ENCODE measurements at places on chromosomes 12 and 14.

- DNase-seq, result peak; percentile 35
Measured at GRCh38 chr12:121132601-121133481, at the start of gene P2RX7. P2RX7 (plus strand) TSS chr12:121132876; CDS start chr12:121132971, 95 bp downstream.

DNA sequence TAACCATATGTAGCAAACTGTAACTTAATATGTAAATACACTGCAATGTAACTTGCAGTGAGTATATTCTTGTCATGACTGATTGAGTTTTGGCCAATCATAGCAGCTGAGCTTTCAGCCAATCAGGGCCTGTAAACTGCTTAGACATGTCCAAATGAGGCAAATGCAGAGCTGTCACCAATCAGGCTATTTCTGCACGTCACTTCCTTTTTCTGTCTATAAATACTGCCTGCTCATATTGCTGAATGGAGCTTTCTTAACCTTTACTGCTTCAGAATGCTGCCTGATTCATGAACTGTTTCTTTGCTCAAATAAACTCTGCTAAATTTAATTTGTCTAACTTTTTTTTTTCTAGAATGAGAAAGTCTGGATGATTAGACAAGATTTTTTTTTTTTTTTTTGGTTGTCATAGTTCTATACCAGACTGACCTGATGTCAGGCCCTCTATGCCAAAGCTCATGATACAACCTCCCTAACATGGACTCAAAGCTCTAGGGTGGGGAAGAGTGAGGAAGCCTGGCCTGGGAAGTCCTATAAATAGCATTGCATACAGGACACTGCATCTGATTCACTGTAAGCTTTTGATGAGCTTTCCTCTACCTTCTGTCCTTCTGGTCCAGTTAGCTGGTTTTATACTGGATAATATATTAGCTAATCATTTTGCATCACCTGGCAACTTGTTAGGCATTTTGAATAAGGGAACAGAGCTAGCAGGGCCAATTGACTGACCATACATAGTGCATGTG lies 12.0 kb downstream of the MGP start:
- no peak for DNase-seq

DNA sequence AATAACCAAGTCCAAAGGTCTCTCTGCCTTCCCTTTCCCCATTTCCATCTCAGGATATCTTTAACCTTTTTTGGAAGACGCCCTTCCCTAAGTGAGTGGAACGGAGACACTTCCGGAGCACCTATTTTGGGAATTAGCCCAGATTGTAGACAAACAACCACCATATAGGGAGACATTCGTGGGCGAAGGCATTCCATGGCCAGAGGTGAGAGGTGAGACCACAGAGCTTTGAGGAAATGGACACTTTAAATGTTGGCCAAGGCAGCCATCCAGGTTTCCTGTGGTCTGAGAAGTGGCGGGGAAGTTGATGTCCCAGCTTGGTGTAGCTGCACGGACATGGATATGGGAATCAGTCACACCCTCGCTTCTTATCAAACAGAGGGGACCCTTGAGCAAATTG lies 69.4 kb upstream of the BDKRB2 start:
- DNase-seq, result no peak

DNA sequence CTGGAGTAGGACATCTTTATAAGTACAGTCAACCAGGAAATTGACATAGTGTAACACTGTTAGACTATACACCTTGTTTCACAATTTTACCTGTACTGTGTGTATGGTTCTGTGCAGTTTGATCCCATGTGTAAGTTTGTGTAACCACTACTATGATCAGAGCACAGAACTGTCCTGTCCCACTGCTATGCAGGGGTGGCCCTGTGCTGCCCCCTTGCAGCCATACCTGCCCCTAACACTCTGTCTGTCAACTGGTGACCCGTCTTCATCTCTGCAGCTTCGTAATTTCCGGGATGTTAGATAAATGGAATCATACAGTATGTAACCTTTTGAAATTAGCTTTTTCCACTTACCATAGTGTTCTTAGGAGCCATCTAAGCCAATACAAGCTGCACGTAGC lies 58.7 kb upstream of the RD3L start:
- DNase-seq, result no peak

DNA sequence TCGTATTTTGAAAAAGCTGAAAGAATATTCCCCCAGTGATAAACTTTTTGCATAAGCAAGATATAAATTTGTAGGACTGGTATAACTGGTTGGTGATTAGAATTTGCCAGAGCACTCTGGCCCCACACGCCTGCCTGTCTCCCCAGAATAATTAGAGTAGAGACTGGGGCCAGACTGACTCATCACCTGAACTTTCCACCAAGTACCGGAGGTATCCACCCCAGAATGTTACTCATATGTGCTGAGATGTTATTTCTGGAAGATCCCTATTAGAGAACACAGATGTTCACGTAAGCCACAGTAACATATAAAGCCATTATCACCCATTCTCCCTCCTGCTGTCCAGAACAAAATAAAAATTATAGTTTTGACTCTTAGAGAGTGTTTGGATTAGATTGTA lies 49.5 kb upstream of the PIWIL1 start:
- no peak for DNase-seq

GRCh38 chr12:57031138-57031725 lies 14.9 kb upstream of the TAC3 start:
- DNase-seq, result peak; percentile 10

GRCh38 chr12:120822832-120823503 lies 81.2 kb downstream of the SPPL3 start:
- no peak for DNase-seq

DNA sequence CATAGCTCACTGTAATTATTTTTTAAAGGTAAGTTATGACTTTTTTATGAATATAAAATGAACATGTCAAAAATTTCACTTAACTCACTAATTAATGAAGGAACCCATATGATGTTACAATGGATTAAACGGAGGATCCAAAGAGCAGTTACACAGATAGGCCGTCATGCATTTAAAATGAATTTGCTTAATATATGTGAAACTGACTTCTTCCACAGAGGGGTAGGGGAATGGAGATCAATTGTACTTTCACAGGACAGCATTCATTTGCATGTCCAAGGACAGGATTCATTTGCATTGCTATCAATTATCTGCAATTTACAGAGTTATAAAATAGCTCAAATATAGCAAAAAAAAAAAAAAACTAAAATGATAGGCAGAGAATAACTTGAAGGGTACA lies 6.6 kb upstream of the CRY1 start:
- DNase-seq, result no peak

GRCh38 chr14:89098254-89098653 lies 273.8 kb downstream of the TTC8 start:
- no peak for DNase-seq

- no peak for DNase-seq
Measured at GRCh38 chr12:47846294-47846996, 26.7 kb upstream of the HDAC7 start.

GRCh38 chr12:6607751-6608591 lies 792 bp upstream of the CHD4 start:
- DNase-seq, result peak; percentile 79

DNA sequence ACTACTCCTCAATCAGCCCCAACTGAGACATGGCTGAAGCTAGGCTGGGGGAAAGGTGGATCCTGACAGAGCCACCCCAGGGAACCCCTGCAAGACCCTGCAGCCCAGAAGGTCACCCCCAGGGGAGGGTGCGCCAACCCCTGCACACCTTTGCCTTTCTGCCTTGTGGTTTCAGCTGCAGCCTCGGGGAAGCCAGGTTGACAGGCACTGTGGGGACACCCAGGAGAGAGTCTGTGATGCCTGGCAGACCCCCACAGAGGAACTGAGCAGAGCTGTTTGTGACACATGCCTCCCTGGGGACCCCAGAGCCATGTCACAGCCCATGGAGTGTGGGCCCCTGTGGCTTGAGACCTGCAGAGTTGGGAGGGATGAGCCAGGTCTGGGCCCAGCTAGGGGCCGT lies 11.8 kb upstream of the HHIPL1 start:
- no peak for DNase-seq

GRCh38 chr14:104676694-104677511 lies 12.5 kb upstream of the INF2 start:
- no peak for DNase-seq

DNA sequence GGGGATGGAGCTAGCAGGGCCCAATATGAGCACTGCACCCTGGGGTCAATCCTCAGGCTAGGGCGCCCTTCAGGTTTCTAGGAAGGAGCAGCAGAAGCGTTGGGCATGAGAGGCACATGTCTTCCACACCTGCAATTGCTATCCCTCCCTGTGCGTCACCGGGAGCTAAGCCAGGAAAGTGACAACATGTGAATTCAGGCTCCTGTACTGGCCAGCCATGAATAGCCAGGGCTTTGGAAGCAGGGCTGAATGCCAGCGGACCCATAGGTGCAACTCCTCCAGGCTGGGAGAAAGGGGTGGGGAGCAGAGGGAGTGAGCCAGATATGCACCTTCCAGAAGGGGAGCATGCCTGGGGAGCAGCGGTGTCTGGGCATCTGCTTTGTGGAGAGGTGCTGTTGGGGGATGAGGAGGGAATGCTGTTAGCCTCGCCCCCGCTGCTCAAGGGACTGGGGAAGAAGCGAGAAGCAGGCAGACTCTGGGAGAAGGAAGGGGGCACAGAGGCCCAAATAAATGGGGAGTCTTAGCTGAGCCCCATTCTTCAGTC lies 6.1 kb downstream of the HOXC5 start:
- no peak for DNase-seq

GRCh38 chr12:1575408-1576401 lies 18.7 kb downstream of the FBXL14 start:
- DNase-seq, result no peak

GRCh38 chr12:87266305-87266704 lies 762.9 kb downstream of the C12orf50 start:
- no peak for DNase-seq

GRCh38 chr14:28536889-28537288 lies 229.7 kb upstream of the FOXG1 start:
- no peak for DNase-seq

- no peak for DNase-seq
Measured at GRCh38 chr12:39780913-39781446, 161.4 kb upstream of the ABCD2 start.

DNA sequence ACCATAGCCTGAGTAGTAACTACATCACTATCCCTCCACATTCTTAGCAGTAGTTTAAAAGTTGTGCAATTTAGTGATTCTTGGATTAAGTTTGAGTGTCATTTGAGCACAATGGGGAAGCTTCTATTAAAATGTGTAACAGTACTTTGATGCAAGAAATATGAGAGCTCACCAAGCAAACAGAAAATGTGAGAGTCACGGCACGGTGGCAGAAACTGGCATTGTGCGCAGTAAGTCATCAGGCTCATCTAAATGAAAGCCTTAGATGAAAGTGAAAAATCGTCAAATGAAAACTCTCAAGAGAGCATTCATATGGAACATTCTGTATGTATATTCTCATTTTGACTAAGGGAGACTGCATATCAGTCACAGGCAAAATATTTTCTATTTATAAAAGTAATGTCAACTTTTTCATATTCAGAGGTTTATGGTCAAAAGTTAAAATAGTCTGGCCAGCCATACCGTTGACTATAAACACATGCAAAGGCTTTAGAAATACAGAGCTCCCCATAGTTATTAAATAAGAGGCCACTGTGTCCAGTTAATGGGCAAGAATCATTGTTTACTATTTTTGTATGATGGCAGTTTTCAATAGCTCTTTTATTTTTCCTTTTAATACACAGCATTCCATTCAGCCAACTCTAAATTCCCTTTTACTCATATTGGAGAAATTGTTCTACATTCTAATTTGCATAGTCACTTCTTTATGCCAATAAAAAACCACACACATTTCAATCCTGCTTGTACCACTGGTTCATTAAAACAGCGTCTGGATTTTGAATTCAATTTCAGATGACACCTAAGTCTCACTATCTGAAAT lies 167.9 kb downstream of the PRKD1 start:
- no peak for DNase-seq

DNA sequence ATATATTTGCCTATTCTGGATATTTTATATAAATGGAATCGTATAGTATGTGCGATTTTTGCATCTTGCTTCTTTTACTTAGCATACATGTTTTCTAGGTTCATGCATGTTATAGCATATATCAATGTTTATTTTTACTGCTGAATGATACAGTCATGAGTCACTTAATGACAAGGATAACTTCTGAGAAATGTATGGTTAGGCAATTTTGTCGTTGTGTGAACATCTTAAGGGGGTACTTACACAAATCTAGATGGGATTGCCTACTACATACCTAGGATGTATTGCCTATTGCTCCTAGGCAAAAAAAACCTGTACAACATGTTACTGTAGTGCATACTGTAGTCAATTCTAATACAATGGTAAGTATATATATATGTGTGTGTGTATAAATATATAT lies 8.8 kb downstream of the USP15 start:
- DNase-seq, result no peak

GRCh38 chr14:24366721-24367513 lies 1.1 kb upstream of the NFATC4 start:
- no peak for DNase-seq

GRCh38 chr14:68682166-68683103 lies 110.4 kb downstream of the ZFP36L1 start:
- peak; percentile 12 for DNase-seq

DNA sequence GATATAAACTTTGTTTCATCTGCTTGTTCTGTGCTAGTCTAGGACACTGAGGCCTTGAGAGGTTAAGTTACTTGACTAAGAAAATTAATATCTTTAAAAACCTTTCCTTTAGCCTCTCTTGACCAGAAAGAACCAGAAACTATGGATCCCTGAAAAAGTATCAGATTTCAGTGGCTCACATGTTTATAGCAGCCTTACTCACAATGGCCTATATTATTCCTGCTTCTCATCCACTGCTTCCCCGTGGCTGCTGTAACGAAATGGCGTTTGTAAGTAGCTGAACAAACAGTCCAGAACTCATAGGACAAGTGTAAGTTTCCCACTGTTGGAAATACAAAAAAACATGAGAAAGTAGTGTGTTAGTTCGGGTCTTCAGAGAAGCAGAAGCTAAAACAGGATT lies 3.2 kb upstream of the PYGL start:
- no peak for DNase-seq

- no peak for DNase-seq
Measured at GRCh38 chr12:43749016-43749415, 9.6 kb downstream of the PUS7L start.

GRCh38 chr12:94769047-94769420 lies 118.7 kb upstream of the TMCC3 start:
- DNase-seq, result no peak

DNA sequence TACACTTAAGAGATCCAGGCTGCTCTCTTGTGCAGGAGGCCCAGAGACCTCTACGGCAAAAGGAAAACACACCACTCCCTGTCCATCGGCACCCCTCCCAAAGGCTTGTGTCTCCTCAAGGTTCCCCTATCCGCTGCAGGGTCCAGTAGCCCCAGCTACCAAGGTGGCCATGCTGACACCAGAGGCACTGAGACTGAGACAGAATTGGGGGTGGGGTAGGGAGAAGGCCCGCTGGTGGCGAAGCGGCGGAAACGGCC lies 590 bp downstream of the DDIT3 start:
- DNase-seq, result peak; percentile 21

- DNase-seq, result no peak
Measured at GRCh38 chr14:22390195-22390594, 198.8 kb downstream of the DAD1 start.

- DNase-seq, result no peak
Measured at GRCh38 chr12:108131657-108132126, 2.6 kb downstream of the WSCD2 start.
